ENCODE measurements at places on chromosomes 2 and 18. TPM values are rescaled to one million over a fixed set of nuclear protein-coding genes. Genes with fewer than 3 reads are reported as not detected.

TMEM163 gene
- 0.71 TPM for total RNA-seq

GRCh38 chr2:136325844-136326331, 207.9 kb upstream of the CXCR4 start:
- no peak overlapping the region for H3K4me3 ChIP-seq
- no peak overlapping the region for H3K27ac ChIP-seq
- H3K4me1 ChIP-seq: peaks cover 15% of the 10 kb centered on the region
- H3K36me3 ChIP-seq: no peaks in the 10 kb centered on the region
- DNase-seq: no peak
- H3K27me3 ChIP-seq: no peaks in the 10 kb centered on the region

DNA sequence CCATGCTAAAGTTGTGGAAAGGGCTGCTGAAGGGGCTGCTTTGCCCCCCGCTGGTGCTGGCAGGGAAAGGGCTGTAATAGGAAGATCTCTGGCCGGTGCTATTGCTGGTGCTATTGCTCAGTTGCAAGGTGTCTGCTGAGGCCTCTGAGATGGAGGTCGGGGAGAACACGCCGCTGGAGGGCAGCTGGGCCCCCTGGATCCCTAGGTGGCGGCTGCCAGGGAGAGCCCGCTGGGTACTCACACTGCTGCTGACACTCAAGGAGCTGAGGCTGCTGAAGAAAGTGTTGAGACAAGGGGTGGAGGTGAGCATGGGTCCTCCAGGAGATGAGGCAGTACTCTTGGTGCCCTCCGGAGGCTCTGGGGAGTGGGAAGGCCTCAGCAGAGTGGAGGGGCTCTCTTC, 4.2 kb downstream of the FOXI3 start:
- DNase-seq: no peak
- H3K4me3 ChIP-seq: no peak overlapping the region
- peaks cover 9% of the 10 kb centered on the region for H3K4me1 ChIP-seq

KCNG3 gene
- total RNA-seq: 0.07 TPM

GRCh38 chr2:20241973-20242726, 17.2 kb upstream of the SDC1 start:
- no peak overlapping the region for H3K27ac ChIP-seq
- peak overlapping the region; percentile 49 for H3K4me3 ChIP-seq
- DNase-seq: no peak
- no peaks in the 10 kb centered on the region for H3K27me3 ChIP-seq
- peaks cover 10% of the 10 kb centered on the region for H3K36me3 ChIP-seq

DNA sequence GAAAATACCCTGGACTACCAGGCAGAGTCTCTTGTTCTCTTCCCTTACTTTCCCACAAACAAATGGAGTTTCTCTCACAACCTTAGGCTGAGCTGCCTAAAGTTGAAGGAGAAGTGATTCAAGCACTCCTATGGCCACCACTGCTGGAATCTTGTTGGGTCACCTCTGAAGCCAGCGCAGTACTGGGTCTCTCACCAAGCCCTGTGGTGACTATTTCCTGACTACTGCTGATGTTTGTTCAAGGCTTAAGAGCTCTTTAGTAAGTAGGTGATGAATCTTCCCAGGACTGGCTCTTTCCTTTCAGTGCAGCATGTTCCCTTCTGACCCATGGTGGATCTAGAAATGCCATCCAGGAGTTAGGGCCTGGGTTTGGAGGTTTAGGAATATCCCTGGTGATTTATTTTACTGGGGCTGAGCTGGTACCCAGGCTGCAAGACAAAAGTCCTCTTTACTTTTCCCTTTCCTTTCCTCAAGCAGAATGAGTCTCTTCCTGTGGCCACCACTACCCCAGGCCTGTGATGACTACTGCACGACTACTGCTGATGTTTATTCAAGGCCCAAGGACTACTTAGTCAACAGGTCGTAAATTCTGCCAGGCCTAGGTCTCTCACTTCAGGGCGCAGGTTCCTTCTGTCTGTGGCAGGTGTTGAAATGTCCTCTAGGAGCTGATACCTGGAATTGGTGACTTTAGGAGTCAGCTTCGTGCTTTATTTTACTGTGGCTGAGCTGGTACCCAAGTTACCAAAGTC, 121.8 kb downstream of the SLC4A10 start:
- no peak overlapping the region for H3K27ac ChIP-seq
- H3K4me1 ChIP-seq: no peaks in the 10 kb centered on the region
- H3K4me3 ChIP-seq: no peak overlapping the region
- peaks cover 2% of the 10 kb centered on the region for H3K27me3 ChIP-seq
- no peak for DNase-seq

DNA sequence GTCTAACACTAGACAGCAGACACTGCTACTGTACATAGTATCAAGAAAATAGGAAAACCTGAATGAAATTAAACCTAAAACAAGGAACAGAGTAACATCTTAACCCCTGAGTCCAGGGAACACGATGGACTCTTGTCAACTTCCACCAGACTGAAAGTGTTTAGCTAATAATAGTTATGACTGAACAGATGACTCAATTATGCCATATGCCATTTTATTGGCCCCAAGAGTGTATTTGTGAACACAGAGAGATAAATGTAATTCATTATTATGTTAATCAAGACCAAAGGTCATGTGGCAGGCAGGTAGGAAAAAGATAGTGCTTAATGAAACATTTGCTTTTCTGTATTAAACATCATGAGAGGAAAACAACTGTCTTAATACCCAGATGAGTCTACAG, 58.0 kb downstream of the NYAP2 start:
- no peaks in the 10 kb centered on the region for H3K27me3 ChIP-seq
- no peaks in the 10 kb centered on the region for H3K4me1 ChIP-seq
- H3K36me3 ChIP-seq: no peaks in the 10 kb centered on the region
- no peak overlapping the region for H3K27ac ChIP-seq
- no peak overlapping the region for H3K4me3 ChIP-seq

DNA sequence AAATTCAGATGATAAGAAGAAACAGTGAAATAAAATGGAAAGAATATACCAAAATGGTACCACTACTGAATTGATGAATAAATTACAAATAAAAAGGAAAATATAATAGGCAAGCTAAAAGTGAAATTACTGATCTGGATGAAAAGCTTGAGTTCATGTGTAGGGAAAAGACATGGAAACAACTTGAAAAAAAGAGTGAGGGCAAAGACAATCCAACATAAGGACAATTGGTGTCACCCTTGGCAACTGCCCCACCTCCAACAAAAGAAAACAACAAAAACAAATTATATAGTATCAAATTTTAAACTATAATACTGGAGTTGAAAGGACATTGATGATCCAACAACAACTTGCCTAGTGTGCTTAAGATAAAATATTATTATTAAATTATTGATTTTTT, 37.6 kb downstream of the PPP1R1C start:
- H3K27ac ChIP-seq: no peak overlapping the region
- no peaks in the 10 kb centered on the region for H3K4me1 ChIP-seq
- H3K4me3 ChIP-seq: no peak overlapping the region
- no peaks in the 10 kb centered on the region for H3K27me3 ChIP-seq
- DNase-seq: no peak

C2orf42 gene
- total RNA-seq: 19.5 TPM

DHX57 gene
- total RNA-seq: 39.5 TPM

DNA sequence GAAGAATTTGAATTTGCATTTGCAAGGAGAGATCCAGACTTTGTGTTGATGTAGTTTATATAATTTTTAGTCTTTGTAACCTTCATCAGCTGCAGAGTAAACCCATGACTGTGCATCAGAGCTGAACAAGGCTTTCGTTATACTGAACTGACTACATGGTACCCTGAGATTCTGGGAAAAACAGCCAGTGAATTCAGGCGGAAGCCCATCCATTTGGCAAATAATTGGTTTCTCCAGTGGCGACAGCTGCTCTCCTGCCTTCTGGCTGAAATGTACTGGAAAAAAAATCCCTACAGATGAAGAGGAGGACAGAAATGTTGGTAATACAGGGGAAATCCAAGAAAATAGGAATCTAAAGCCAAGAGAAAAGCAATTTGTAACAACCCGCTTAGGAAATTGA, 657.5 kb upstream of the CDH7 start:
- no peak overlapping the region for H3K4me3 ChIP-seq
- H3K27me3 ChIP-seq: no peaks in the 10 kb centered on the region
- H3K36me3 ChIP-seq: no peaks in the 10 kb centered on the region

DNA sequence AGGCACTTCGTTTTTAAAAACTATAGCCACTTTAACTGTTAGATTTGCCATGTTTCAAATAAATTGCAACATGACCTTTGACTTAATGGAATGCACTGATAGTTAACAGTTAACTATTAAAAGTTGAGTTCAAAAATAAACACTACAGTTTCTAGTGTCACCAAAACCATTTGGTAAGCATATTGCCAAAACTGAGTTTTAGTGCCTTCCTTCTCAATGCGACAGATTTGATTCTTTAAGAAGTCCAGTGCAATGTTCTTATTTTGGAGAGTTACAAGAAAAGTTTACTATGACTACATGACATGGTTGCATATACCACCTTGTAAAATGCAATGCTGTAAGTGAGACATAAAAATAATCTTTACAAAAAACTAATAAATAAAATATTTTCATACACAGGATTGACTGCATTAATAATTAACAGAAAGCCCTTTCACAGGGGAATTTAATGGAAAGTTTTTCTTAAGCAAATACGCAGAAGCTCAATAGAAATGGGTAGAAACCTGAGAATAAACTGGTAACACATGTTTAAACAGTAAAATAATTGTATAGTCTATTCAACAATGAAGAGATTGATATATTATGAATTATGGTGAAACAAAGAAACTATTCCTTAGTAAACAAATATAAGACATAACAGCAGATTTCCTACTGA, 53.8 kb downstream of the GRB14 start:
- no peak overlapping the region for H3K4me3 ChIP-seq
- no peak for DNase-seq
- no peak overlapping the region for H3K27ac ChIP-seq
- H3K27me3 ChIP-seq: no peaks in the 10 kb centered on the region
- H3K4me1 ChIP-seq: peaks cover 3% of the 10 kb centered on the region

GRCh38 chr2:31694444-31694843, 113.7 kb upstream of the SRD5A2 start:
- no peak overlapping the region for H3K4me3 ChIP-seq
- no peaks in the 10 kb centered on the region for H3K4me1 ChIP-seq
- H3K36me3 ChIP-seq: peaks cover 21% of the 10 kb centered on the region

GRCh38 chr2:38146275-38146906, 70.4 kb upstream of the CYP1B1 start:
- no peaks in the 10 kb centered on the region for H3K27me3 ChIP-seq
- no peak overlapping the region for H3K4me3 ChIP-seq
- peaks cover 12% of the 10 kb centered on the region for H3K4me1 ChIP-seq
- no peak for DNase-seq
- no peak overlapping the region for H3K27ac ChIP-seq
- H3K36me3 ChIP-seq: no peaks in the 10 kb centered on the region

DSG4 gene
- not detected for total RNA-seq

CPS1 gene
- 7.9 TPM for total RNA-seq

FSIP2 gene
- total RNA-seq: 10.1 TPM

IL37 gene
- total RNA-seq: not detected

PROM2 gene
- total RNA-seq: 2.7 TPM

SERPINB3 gene
- not detected for total RNA-seq

PRKAG3 gene
- total RNA-seq: not detected

IL36B gene
- not detected for total RNA-seq

- H3K27ac ChIP-seq: peak overlapping the region; percentile 8
- H3K36me3 ChIP-seq: no peaks in the 10 kb centered on the region
- no peaks in the 10 kb centered on the region for H3K4me1 ChIP-seq
- H3K27me3 ChIP-seq: no peaks in the 10 kb centered on the region
- no peak for DNase-seq
These were observed 207.0 kb upstream of the CCDC68 start for GRCh38 chr18:55166260-55166598.

IL1B gene
- total RNA-seq: not detected

DNA sequence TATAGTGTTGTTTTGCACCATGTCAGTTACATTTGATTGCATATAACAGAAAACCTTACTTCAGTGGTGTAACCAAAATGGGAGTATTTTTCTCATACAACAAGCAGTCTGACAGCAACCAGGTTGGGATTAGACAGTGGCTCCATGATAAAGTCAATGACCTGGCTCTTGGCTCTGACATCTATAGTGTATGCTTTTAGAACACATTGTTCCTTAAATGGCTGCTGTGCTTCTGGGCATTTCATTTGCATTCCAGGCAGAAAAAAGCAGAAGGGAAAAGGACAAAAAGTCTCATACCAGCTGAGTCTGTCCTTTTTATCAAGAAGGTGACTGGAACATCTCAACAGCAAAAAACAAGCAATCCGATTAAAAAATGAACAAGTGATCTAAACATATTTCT, 10.2 kb downstream of the MERTK start:
- peak overlapping the region; percentile 11 for H3K4me3 ChIP-seq
- H3K27ac ChIP-seq: peak overlapping the region; percentile 76
- peaks cover 45% of the 10 kb centered on the region for H3K4me1 ChIP-seq

ITGA4 gene
- 75.6 TPM for total RNA-seq

DNA sequence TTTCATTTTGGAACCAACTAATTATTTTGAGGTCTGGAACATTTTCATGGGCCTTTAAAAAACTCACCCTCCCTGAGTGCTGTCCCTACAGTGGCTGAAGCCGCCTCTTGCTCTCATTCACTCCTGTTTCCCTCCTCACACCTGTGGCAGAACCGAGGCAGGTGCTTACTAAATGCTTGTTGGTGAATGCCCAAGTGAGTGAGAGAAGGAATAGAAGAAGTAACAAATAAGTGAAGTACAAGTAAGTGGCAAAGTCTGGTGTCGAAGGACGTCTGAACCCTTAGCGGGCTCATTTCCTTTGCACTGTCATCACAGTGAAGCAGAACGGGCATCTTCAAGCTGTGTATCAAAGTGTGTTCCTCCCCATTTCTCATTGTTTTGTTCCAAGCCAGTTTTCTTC, 135.2 kb downstream of the RHBDD1 start:
- no peaks in the 10 kb centered on the region for H3K27me3 ChIP-seq
- H3K4me3 ChIP-seq: no peak overlapping the region
- DNase-seq: no peak

DNA sequence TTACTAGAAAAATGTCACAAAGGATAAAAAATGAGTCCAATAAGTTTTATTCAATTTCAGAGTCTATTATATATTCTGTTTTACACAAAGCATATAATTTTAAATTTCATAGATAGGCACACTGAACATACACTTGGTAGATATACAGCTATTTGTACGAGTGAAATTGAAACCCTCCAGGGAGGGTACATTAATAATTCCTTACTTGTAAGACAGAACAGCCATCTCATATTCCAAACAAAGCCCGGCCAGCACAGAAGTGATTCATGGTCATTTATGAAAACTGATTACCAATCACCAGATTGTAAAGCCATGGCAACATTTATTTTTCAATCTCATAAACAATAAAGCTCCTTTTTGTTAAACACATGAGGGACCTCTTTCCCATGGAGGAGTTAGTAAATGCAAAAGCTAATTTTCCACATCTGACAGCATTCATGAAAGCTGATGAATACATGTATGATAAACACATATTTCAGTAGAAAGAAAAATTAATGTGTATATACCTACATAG, 190.6 kb downstream of the TDRD15 start:
- H3K4me1 ChIP-seq: peaks cover 8% of the 10 kb centered on the region
- H3K27ac ChIP-seq: no peak overlapping the region
- H3K27me3 ChIP-seq: peaks cover 3% of the 10 kb centered on the region
- H3K4me3 ChIP-seq: no peak overlapping the region
- H3K36me3 ChIP-seq: no peaks in the 10 kb centered on the region
- DNase-seq: no peak

ESPNL gene
- total RNA-seq: 0.40 TPM

Data from neural crest cell (in vitro differentiated cells).